ENCODE measurements at places on chromosomes 4 and X.

GRCh38 chrX:101595739-101596419 lies 21.9 kb downstream of the ARMCX6 start:
- no peak for DNase-seq

GRCh38 chr4:95198961-95199360 lies 349.8 kb downstream of the UNC5C start:
- no peak for DNase-seq

- DNase-seq: no peak
These were observed 728 bp upstream of the HGFAC start for GRCh38 chr4:3440979-3441500.

DNA sequence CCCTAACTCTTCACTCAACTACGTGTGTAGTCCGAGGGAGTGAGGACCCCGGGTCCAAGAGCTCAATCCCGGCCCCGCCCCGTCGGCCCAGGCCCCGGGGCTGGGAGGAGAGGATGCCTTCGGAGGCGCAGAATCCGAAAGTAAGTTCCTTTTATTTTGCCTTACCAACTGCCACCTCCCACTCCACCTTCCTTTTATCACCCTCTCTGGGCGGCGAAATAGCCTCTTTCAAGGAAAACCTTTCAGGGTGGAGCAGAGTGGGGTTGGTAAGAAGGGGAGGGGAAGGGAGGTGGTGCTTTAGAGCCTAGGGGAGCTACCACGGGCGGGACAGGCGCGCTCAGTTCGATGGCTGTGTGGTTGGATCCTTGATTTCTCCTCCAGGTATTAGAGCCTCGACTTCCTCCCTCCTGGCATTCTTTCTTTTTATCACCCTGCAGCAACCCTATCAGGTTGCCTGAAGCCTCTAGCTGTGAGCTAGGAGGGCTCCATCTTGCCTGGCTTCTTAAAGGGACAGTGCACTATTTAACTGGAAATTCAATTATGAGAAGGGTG lies 191.2 kb downstream of the RRAGB start:
- DNase-seq: no peak

DNA sequence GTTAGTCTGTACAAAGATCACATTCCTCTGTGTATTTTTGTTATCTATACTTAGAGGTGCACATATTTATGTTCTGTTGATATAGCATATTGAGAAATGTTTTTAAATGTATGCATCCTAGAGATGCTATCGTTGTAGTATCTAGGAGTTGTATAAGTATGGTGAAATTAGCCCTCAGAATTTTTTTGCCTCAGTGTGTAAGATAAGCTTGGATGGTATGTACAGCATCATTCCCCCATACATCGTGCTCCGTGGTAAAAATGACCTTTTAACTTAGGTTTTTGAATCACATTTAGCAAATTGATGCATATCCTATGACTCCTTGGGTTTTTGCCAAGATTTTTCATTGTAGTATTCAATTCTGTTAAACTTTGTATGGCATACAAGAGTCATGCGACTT lies 113.5 kb downstream of the RPA4 start:
- DNase-seq: no peak

DNA sequence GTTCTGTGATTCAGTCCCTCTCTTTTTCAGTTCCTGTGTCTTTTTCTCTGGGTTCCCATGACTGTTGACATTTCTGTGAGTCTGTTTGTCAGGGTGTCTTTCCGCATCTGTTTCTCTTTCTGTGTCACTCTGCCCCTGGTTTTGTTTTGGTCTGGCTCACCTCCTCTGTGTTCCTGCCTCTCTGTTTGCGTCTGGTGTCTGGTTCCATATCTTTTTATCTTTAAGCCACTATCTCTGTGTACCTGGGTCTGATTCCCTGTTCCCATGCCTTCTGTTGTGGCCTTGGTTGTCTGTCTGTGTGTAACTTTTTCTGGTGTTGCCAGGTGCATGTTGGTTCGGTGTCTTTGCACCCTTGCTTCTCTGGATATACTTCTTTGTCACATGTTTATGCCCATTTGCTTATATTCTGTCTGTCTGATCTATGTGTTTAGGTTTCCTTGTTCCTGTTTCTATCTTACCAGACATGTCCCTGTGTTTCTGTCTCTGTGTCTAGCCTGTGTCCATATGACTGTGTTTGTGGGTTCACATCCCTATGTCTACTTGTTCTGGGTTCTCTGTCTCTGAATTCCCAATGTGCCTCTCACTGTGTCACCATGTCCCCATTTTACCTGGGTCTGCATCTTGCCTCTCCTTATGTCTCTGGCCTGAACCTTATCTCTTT lies 50.2 kb downstream of the ITIH6 start:
- no peak for DNase-seq

GRCh38 chrX:133307637-133308498 lies 89.7 kb upstream of the TFDP3 start:
- no peak for DNase-seq

DNA sequence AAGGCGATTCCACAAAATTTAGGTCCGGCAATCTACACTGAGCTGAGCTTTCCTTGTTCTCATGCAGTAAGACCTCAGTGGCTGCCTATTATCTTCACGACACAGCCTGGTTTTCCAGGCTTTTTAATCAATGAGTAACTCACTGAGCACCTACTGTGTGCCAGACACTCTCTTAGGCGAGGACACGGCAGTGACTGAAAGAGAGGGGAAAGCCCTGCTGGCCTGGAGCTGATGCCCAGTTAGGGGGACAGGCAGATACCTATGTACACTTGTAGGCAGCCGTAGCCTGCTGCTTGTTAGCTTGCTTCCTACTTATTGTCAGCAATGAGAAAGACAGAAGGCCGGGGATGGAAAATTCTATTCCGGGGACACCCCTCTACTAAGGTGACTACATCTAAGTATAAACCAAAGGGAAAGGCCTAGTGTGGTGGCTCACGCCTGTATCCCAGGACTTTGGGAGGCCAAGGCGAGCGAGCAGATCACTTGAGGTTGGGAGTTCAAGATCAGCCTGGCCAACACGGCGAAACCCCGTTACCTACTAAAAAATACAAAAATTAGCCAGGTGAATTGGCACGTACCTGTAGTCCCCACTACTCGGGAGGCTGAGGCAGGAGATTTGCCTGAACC lies 3.8 kb downstream of the WDR1 start:
- no peak for DNase-seq

GRCh38 chr4:15544248-15544729 lies 74.6 kb downstream of the CC2D2A start:
- no peak for DNase-seq

GRCh38 chr4:169098969-169099690 lies 89.1 kb upstream of the CBR4 start:
- no peak for DNase-seq

DNA sequence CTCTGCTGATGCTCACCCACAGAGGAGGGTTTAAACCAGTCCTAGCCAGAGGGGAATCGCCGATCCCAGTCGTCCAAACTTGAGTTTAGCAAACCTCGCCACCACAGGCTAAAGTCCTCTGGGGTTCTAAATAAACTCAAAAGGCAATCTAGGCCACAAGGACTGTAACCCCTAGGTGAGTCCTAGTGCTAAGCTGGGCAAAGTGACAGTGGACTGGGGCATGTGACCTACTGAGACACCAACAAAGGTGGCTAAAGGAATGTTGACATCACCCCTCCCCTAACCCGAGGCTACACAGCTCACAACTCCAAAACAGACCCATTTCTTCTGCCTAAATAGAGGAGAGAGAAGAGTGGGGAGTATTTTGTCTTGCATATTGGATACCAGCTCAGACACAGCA lies 142.8 kb upstream of the PRDX4 start:
- no peak for DNase-seq

Measured in CD4-positive, alpha-beta T cell treated with Interleukin-15 for 1 hour (primary cell).